Fibroblast of lung (primary cell): ENCODE measurements at places on chromosomes 3 and 15. TPM values are rescaled to one million over a fixed set of nuclear protein-coding genes. Genes with fewer than 3 reads are reported as not detected.

- DNase-seq = no peak
Observed at GRCh38 chr3:53153980-53154379, 7.0 kb upstream of the PRKCD start.

The C3orf49 gene
- not detected in 2 replicates for polyA plus RNA-seq

DNA sequence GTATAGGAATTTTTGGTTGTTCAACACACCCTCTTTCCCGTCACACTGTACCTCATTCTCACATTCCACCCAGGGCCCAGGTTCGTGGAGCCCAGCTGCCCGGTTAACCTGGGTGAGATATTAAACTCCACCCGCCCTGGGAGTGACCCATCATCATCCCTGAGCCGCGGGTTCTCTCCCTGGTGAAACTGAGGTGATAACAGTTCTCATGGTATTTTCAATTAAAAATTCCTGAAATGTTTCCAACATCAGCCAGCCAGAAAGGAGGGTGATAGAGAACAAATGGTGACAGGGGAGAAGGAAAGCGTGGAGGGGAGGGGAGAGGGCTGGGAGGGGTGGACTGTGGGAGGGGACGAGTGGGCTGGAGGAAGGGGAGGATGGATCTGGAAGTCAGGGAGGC lies 148.8 kb downstream of the ALDH1A2 start:
- DNase-seq = no peak

DNA sequence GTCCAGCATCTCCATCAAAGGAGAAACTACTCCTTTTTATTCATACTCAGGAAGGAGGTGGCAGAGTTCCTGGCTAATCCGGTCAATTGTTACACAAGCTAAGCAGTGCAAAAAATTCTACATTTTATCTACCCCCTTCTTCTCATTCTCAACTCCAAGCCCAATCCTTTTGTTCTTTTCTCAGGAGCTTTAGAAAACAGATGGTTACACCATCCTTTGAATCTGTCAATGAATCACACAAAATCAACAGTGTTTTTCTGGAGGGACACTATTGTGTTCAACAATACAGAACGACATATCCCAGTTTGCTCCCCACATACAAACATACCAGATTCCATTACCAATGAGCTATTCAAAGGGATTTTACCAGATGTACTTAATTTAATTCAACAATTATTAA lies 362.1 kb downstream of the MAGI1 start:
- DNase-seq = no peak

- peak; percentile 59 for DNase-seq
Observed at GRCh38 chr3:38992117-38992760, 59.5 kb downstream of the SCN11A start.

DNA sequence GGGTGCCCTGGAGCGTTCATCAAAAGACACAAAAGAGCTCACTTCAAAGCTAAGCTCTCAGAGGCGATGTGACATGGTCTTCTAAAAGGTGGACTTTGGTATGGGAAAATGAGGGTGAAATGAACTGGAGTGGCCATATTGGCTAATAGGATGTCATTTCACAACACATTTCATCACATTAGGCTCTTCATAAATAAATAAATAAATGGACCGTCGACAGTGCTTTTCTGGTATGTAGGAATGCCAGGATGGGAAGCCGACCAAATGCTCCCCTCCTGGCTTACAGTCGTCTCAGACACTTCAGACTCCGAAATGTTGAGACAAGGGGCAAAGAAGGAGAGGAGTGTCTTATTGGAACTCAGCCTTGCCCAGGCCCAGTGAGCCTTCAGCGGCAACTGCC lies 383.0 kb downstream of the NTRK3 start:
- peak; percentile 32 for DNase-seq

- no peak for DNase-seq
Observed at GRCh38 chr3:159559771-159560170, 428.9 kb upstream of the IL12A start.

DNA sequence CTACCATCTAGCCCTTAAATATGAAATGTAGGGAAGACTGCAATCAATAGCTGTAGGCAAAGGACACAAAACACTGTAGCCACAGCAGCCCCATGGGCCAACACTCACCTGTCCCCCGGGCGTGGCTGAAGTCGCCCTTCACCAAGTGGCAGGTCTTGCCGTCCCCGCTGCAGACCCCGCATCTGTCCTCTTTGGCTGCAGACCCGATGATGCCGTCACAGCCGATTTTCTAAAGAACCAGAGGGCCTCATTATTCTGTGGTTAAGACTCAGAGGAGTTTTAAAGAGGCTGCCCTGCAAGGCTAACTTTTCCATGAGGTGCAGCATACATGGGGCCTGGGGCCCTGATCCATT lies 245.6 kb downstream of the ADAMTS17 start:
- no peak for DNase-seq

The LRRC31 gene
- polyA plus RNA-seq = not detected in 2 replicates

GRCh38 chr3:67450153-67450552 lies 204.3 kb downstream of the SUCLG2 start:
- no peak for DNase-seq

DNA sequence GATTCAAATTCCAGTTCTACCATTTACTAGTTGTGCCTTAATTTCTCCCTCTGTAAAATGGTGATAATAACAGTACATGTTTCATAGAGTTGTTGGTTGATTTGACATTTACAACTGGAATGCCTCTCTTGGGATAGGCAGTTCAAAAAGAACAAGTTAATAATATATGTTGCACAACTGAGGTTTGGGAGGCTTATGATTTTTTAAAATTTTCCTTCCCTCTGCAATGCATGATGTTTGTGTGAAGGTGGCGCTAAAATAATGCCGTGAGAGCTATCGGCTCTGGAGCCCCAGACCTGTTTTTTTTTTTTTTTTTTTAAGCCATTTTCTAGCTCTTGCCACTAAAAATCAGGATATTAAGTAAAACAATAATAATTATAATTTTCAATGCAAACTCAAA lies 18.6 kb downstream of the DNAJB11 start:
- no peak for DNase-seq

- peak; percentile 40 for DNase-seq
Observed at GRCh38 chr3:129025691-129026435, 24.8 kb downstream of the EFCC1 start.

- DNase-seq = no peak
Observed at GRCh38 chr3:61236556-61236955, 14.7 kb downstream of the FHIT start.

The SLC6A1 gene
- not detected in 2 replicates for polyA plus RNA-seq

DNA sequence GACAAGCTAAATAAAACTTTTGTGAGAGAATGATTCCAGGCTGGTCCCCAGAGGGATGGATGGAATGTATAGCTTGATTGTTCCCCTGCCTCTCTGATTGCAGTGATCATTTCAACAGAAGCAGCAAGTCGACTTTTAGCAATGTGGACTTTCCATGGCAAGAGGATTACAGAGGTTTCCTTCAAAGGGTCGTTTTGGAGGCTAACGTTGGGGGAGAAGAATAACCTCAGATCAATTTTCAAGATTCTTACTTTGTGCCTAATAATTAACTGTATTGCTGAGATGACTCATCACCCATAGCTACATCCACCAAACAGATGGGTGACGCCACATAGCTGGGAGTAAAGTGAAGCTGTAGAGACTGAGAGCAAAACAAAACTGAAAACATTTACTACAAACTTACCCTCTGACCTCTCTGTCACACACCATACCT lies 79.9 kb downstream of the GTPBP8 start:
- DNase-seq = peak; percentile 59

The GOLGA8T gene
- polyA plus RNA-seq = 0.03 TPM in 1 of 2 replicates, not detected in the other

GRCh38 chr3:122315619-122316018 lies 9.4 kb upstream of the CSTA start:
- DNase-seq = no peak

The SAMD7 gene
- not detected in 2 replicates for polyA plus RNA-seq

GRCh38 chr3:12325586-12326515 lies 37.0 kb downstream of the PPARG start:
- peak; percentile 63 for DNase-seq

The SERINC4 gene
- 0.06 and 0.08 TPM in 2 replicates for polyA plus RNA-seq

The WDR72 gene
- not detected in 2 replicates for polyA plus RNA-seq

DNA sequence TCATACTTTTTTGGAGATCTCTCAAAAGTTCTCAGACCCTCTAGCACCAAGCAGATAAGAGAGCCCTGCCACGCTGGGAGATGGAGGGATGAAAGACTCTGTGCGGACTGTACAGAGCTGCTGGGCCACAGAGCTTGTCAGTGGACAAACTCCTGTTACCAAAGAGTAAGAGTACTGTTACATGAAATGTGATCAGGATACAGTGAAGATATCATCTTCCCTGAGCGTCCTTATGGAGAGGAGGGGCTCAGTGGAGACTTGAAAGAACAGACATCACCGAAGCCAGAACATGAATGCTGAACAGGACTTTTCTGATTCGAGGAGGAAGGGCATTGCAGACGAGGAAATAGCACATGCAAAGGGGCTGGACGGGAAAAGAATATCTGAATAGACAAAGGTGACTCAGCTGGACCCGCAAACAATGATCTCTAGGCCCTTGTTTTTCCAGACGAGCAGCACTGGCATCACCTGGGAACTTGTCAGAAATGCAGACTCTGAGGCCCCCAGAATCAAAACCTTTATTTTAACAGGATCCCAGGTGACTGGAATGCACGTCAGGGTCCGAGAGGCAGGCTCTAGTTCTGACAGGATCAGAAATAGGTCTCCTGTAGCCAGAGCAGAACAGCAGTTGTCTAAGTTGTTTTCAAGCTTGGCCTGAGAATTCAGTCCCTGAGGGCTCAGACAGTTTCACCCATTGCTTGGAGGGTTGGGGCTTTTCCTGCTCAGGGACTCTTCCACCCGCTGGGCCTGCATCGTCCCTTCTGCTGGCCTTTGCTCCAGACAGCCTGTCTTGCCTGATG lies 277.9 kb downstream of the RPLP1 start:
- DNase-seq = no peak

- peak; percentile 30 for DNase-seq
Observed at GRCh38 chr3:48919215-48920138, 835 bp downstream of the ARIH2 start.

The IGSF11 gene
- polyA plus RNA-seq = not detected in 2 replicates

DNA sequence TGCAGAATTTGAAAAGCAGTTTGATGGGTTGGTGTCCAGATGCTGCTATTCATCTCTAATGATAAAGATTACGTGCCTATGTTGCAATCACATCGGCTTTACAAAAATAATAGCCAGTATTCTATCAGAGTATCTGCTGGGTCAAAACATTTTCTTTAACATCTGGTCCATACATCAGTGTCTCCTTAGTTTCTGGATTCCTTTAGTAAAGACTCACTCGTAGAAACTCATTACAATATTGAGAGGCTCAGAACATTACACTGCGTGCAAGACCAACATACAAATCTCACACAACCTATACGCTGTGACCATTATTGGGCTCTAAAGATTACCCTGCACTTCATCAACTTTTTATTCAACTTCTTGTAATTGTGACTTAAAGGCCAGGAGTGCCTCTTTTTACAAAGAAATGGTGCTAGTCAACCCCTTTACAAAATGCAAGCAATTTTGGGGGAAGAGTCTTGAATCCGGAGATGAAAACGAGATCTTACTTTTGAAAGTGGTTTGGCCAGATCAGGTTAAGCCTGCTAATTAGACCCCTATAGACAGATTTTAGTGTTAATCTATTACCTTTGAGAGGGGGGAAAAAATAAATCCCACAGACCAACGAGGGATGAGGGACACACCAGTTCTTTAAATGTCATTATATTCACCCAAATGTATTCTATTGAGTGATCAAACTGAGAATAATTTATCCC lies 2.9 kb downstream of the TRA2B start:
- peak; percentile 48 for DNase-seq

GRCh38 chr3:119637679-119638477 lies 22.5 kb downstream of the POPDC2 start:
- peak; percentile 84 for DNase-seq

The CD86 gene
- polyA plus RNA-seq = not detected in 2 replicates
